ENCODE measurements at places on chromosomes 6 and 20. TPM values are rescaled to one million over a fixed set of nuclear protein-coding genes. Genes with fewer than 3 reads are reported as not detected.

FHL5 gene
- polyA plus RNA-seq, result 0.35 TPM

GMPR gene
- polyA plus RNA-seq, result 14.0 TPM

TMEM181 gene
- polyA plus RNA-seq, result 24.1 TPM

IMPG1 gene
- polyA plus RNA-seq, result 2.0 TPM

CST7 gene
- polyA plus RNA-seq, result 0.65 TPM

ZSCAN23 gene
- polyA plus RNA-seq, result 17.9 TPM

ZSCAN16 gene
- 10.5 TPM for polyA plus RNA-seq

MUC22 gene
- polyA plus RNA-seq, result not detected

Data from left renal cortex interstitium (tissue), 4 donors.